ENCODE measurements at places on chromosomes 2 and 18.
A peak's percentile ranks its signal among the peaks of the same experiment; 100 is the strongest.

GRCh38 chr2:233064530-233065199, 4.5 kb downstream of the INPP5D start:
- DNase-seq, result no peak

DNA sequence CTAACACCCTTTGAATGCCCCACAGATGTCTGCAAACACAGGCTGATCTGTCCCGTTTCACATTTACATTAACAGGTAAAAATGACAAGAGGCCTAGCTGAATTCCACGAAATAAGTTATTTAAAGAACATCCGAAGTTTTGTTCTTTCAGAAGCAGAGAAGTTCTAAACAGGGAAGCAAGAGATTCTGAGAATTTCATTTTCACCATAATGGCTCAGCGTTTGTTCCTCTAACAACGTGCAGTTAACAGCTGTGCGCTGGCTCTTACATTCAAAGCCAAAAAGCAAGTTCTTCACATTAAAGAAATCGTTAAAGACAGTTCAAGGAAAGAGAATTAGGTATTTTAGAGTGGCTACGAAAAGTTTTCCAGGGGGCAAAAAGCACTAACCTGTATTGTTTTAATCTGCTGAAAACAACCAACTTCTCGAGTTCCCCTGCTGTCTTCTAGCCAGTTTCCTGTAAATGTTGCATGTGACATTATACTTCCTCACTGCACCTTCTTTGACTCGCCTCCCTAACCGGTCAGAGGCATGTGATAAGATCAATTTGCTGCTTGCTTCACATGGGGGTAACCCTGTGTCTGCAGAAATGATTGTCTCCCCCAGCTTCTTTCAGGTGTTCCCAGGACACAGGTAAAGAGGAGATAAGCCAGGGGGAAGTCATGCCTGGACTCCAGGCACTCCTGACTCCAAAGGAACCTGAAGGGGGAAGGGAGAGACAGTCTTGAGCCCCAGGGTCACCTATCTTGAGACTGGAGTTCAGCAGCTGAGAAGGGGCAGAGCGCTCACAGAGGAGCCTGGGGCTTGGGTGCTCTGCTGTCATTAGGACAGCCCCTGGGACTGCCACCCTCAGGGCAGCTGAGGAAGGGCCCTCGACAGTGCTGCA, 36.8 kb upstream of the WIPF1 start:
- DNase-seq, result peak; percentile 89

DNA sequence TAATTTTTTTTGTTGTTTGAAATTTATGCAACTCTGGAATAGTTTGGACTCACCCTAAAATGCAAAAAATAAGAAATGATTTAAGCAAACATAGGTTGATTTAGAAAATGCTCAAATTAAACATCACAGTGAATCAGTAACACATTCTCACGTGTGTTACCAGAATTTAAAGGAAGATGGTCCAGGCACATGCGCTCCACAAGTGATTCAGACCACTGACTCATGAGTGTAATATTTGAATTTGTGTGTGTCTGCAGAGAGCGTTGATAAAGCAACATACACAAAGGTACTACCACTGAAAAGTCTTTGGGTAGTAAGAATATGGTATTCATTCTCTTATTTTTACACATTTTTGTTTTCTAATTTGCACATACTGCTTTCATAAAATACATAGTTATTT, 7.9 kb downstream of the SS18 start:
- no peak for DNase-seq

- no peak for DNase-seq
Observed at GRCh38 chr2:16167451-16167861, 227.1 kb downstream of the MYCN start.

DNA sequence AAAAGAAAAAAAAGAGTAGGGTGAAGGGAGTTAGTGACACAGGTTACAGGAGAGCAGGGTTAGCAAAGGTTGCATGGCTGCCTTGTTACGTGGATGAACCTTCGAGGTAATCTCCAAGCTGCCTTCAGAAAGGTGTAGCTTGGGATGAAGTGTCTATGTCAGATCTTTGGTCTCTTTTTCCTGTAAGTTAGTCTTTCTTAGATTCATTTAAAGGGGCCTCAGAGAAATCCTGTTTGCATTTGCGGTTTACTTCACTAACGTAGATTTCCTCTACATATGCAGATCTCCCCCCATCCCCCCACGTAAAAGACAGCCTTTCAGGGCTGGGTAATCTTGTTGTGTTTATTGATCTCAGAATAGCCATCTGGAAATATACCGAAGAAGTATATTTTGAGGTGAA, 83.7 kb downstream of the MTA3 start:
- no peak for DNase-seq

GRCh38 chr18:57898506-57899124, 95.5 kb upstream of the ATP8B1 start:
- DNase-seq, result no peak

- DNase-seq, result no peak
Observed at GRCh38 chr2:40550085-40550484, 98.2 kb upstream of the SLC8A1 start.

DNA sequence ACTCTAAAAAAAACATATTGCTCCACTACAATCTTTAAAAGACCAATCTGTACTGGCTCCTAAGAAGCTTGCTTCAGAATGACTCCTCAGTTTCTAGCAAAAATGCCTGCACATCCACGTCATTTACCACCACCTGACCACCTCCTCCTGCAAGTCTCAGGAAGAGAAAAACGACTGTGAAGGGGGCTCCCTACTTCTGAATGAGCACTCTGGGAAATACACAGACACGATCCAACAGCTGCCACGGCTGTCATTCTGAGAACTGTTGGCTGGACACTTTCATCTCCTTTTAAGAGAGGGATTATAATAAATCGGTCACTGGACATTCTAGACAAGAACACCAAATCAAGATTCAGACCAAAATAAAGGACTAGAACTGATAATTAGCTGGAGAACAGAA, 21.5 kb downstream of the EPG5 start:
- no peak for DNase-seq

DNA sequence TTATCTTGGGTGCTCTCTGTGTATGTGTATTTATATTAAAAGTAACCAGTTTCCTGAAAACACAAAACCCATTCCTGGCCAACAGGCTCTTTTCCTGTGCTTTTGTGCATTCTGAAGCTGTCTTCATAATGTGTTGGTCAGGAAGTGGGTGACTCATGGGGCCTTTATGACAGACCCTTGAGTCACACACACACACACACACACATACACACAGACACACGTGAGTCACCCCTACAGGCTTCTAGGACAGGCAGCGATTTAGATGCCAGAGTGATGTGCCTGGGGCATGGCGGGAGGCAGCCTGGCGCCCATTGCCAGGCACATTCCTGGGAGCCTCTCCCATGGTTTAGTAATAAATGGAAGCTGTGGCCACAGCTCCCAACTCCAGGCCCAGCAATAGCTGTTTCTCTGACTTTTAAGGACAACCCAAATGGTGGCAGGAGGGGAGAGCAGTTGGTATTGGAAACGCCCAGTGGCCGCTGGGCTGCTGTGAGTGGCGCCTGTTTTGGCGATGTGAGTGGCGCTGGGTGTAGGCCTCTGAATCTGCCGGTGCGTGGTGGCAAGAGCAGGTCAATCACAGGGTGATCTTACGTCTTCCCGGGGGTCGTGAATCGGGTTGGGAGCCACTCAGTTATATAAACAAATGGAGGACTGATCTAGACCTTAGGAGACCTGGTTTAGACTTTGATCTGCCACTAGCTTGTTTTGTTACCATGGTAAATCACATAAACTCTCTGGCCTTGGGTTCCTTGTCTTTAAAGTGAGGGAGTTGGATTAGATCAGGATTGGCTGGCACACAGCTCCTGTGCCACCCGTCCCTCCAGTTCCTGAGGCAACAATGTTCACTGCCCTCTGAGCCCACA, 150.7 kb upstream of the DLX2 start:
- DNase-seq, result peak; percentile 87

DNA sequence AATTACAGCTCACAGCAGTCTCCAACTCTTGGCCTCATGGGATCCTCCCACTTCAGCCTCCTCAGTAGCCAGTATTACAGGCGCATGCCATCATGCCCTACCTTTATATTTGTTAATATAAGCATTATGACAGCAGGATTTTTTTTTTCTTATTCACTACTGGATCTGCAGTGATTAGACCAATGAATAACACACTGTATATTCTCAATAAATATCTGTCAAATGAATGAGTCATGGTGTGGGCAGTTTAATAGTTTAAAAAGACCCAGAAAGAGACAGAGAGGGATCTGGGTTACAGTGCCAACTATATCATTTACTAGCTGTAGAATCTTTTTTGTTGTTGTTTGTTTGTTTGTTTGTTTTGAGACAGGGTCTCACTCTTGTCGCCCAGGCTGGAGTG, 62.4 kb upstream of the LTBP1 start:
- DNase-seq, result no peak

DNA sequence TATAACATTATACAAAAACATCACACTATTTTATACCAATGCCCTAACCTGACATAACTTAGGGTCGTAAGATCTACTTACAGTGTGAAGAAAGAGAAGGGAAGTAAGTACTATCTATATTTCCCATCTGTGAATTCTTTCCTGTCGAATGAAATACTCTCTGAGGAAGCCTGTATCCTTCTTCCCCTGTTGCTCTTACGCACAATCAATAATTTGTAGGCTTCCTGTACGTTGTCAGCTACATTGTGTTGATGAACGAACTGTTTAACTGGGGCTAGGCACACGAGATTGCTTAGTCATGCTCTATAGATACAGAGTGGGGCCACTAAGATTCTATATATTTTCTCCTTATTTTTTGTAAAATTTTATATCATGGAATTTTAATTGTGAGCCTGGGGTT, 1125.0 kb upstream of the CELF4 start:
- DNase-seq, result peak; percentile 27

- DNase-seq, result no peak
Observed at GRCh38 chr18:59332986-59333385, 14.5 kb upstream of the CPLX4 start.

DNA sequence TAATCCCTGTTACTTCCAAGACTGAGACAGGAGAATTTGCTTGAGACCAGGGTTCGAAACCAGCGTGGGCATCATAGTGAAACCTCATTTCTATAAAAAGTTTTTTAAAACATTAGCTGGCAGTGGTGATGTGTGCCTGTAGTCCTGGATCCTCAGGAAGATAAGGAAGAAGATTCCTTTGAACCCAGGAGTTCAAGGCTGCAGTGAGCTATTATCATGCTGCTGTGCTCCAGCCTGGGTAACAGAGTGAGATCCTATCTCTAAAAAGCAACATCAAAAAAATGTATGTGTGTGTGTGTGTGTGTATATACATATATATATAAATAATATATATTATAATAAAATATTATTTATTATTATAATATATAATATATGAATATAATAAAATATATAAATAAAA, 1417.6 kb upstream of the CDH2 start:
- DNase-seq, result peak; percentile 36

DNA sequence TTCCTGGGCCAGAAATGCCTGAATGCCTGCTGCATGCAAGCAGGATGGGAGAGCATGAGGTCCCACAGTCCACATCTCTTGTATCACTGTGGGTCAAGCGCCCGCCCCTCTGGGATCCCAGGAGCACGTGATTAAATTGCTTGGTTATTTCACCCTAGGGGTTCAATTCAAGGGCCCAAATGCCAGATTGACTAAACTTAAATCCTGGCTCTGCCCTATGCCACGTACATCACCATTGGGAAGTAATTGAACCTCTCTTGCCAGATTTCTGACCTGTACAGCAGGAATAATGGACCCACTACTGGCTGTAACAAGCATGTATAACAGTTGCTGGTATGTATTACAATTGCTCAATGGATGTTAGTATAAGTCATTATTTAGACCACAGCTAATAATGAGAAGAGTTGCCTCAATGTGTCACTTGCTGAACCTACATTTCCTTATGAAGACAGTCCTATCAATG, 19.9 kb downstream of the FHL2 start:
- no peak for DNase-seq

DNA sequence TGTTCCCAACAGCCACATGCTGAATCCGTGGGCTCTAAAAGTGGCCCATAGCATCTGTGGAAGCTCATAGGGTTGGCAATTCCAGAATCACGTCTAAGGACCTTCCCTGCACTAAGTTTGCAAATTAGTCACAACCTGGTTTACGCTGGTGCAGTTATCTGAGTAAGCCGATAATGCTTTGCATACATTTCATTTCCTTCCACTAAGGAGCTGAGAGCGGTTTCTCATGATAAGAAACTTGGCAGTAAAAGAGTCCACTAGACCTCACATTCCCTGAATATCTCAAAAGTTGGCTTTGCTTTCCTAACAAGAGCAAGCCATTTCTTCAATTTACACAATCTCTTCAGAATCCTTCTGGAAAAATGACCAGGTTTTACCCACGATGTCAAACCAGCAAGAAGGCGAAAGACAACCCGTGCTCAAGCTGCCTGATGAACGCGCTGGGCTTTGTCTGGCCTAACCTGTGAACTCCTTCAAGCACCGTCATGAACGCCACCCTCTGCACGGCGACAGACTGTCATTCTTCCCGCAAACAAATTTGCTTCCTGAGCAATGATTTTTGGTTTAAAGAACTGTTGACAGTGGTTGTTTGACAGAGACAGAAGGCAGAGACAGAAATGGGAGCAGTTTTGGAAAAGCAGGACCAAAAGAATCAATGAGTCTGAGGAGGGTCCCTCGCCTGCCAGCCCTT, 73.0 kb upstream of the COPS8 start:
- no peak for DNase-seq

DNA sequence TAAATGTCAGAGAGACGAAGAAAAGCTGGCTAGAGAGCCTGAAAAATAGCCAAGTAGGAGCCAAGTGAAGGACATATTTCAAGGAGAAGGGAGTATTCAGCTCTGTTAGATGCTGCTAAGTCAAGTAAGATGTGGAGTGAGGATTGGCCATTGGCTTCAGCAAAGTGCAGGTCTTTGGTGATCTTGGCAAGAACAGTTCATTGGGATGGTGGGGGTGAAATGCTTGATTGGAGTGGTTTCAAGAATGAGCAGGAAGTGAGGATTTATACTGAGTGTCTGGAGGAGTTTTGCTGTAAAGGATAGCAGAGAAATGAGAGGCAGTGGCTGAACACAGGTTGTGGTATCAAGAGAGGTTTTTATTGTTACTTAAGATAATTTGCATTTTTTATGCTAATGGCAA, 139.7 kb downstream of the PRPF40A start:
- DNase-seq, result no peak

DNA sequence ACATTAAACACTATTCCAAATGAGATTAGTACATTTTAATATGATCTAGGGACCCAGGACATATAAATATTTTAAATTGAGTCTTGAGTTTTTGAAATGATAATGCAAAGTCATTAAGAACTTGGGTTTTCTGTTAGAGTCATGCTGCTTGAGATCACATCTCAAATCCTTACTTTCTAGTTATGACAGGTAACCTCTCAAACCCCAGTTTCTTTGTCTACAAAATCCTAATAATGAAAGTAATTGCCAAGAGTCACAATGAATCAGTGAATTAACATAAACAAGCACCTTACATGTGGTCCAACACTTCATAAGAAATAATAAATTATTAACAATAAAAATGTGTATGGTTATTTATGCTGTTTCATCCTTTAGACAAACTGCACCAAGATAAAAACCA, 607.6 kb downstream of the LRP1B start:
- no peak for DNase-seq
